ENCODE measurements at places on chromosomes 2 and 18. TPM values are rescaled to one million over a fixed set of nuclear protein-coding genes. Genes with fewer than 3 reads are reported as not detected.

The MEP1B gene
- not detected for total RNA-seq

The UBXN2A gene
- total RNA-seq = 12.8 TPM

The FAM117B gene
- total RNA-seq = 7.5 TPM

The FBXO41 gene
- 16.1 TPM for total RNA-seq

The CHRNG gene
- not detected for total RNA-seq

The ITGB6 gene
- total RNA-seq = 84.8 TPM

The SULT1C4 gene
- total RNA-seq = not detected

The EMILIN1 gene
- 0.19 TPM for total RNA-seq

The AGXT gene
- not detected for total RNA-seq

- no peaks in the 10 kb centered on the region for H3K36me3 ChIP-seq
- DNase-seq = no peak
- no peak overlapping the region for H3K4me3 ChIP-seq
- peaks cover 10% of the 10 kb centered on the region for H3K4me1 ChIP-seq
- no peak overlapping the region for H3K27ac ChIP-seq
Observed at GRCh38 chr2:71877636-71878035, 270.0 kb downstream of the CYP26B1 start.

GRCh38 chr18:57561261-57561660 is 25.2 kb downstream of the FECH start:
- no peaks in the 10 kb centered on the region for H3K36me3 ChIP-seq
- no peak overlapping the region for H3K27ac ChIP-seq
- H3K4me1 ChIP-seq = peaks cover 7% of the 10 kb centered on the region
- H3K27me3 ChIP-seq = no peaks in the 10 kb centered on the region
- H3K4me3 ChIP-seq = no peak overlapping the region
- no peak for DNase-seq

DNA sequence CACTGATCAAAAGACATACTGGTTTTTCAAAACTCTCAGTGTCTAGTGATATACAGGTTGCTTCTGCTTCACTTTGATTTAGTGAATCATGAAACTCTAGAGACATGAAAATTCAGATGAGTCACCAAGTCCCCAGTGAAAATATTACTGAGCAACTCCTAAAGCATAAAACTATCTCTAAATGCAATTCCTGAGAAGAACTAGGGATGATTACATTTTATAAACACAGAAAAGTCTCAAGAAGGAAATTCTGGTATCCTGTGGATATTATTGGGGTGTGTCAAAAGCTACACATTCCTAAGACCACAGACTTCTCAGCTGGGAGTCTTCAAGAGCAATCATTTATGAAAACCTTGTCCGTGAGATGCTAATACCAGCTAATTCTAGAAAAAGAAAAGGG is 9.7 kb downstream of the LRRTM4 start:
- H3K27ac ChIP-seq = no peak overlapping the region
- no peak overlapping the region for H3K4me3 ChIP-seq
- no peaks in the 10 kb centered on the region for H3K36me3 ChIP-seq
- no peaks in the 10 kb centered on the region for H3K27me3 ChIP-seq
- no peak for DNase-seq
- no peaks in the 10 kb centered on the region for H3K4me1 ChIP-seq

- no peaks in the 10 kb centered on the region for H3K27me3 ChIP-seq
- H3K27ac ChIP-seq = no peak overlapping the region
- no peaks in the 10 kb centered on the region for H3K36me3 ChIP-seq
- no peak overlapping the region for H3K4me3 ChIP-seq
- H3K4me1 ChIP-seq = peaks cover 17% of the 10 kb centered on the region
Observed at GRCh38 chr2:188600536-188601210, 309.0 kb downstream of the GULP1 start.

DNA sequence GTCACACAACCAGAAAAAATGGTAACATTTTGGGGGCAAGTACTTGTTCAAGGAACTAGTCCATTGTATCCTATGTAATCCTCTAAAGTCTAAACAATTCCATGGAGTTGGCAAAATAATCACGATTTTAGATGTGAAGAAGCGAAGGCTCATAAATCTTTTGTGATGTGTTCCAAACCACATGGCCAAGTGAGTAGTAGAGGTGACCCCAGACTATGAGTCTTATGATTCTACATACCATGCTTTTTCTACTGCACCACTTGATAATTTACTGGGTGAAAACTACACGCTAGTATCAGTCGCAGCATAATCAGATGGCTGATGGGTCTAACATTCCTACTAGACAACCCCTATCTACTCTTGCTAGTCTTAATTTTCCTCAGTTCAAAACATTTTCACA is 371.4 kb downstream of the OSR1 start:
- H3K27me3 ChIP-seq = no peaks in the 10 kb centered on the region
- no peak overlapping the region for H3K4me3 ChIP-seq
- peaks cover 13% of the 10 kb centered on the region for H3K4me1 ChIP-seq
- peaks cover 18% of the 10 kb centered on the region for H3K36me3 ChIP-seq

GRCh38 chr2:125405816-125406215 is 1250.1 kb upstream of the GYPC start:
- H3K27ac ChIP-seq = no peak overlapping the region
- no peaks in the 10 kb centered on the region for H3K27me3 ChIP-seq
- H3K4me1 ChIP-seq = no peaks in the 10 kb centered on the region
- no peak overlapping the region for H3K4me3 ChIP-seq

DNA sequence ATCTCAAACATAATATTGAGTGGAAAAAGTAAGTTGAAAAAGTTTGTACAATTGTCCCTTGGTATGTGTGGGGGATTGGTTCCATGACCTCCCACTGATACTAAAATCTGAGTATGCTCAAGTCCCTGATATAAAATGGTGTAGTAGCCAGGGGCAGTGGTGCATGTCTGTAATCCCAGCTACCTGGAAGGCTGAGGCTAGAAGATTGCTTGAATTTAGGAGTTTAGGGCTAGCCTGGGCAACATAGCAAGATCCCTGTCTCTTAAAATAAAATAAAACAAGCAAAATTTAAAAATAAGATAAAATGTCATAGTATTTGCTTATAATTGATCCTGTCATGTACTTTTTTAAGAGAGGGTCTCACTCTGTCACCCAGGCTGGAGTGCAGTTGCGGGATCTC is 122.0 kb downstream of the PTRHD1 start:
- H3K27ac ChIP-seq = no peak overlapping the region
- H3K27me3 ChIP-seq = no peaks in the 10 kb centered on the region
- no peak overlapping the region for H3K4me3 ChIP-seq
- no peaks in the 10 kb centered on the region for H3K4me1 ChIP-seq
- no peaks in the 10 kb centered on the region for H3K36me3 ChIP-seq
- no peak for DNase-seq

GRCh38 chr2:166373105-166373504 is 2.6 kb downstream of the SCN9A start:
- H3K27ac ChIP-seq = no peak overlapping the region
- H3K4me3 ChIP-seq = no peak overlapping the region
- H3K4me1 ChIP-seq = no peaks in the 10 kb centered on the region
- peaks cover 14% of the 10 kb centered on the region for H3K36me3 ChIP-seq
- H3K27me3 ChIP-seq = no peaks in the 10 kb centered on the region
- no peak for DNase-seq

- H3K27me3 ChIP-seq = no peaks in the 10 kb centered on the region
- H3K36me3 ChIP-seq = peaks cover 19% of the 10 kb centered on the region
- no peak for DNase-seq
- no peak overlapping the region for H3K4me3 ChIP-seq
Observed at GRCh38 chr2:43939695-43940256, 56.0 kb downstream of the LRPPRC start.

DNA sequence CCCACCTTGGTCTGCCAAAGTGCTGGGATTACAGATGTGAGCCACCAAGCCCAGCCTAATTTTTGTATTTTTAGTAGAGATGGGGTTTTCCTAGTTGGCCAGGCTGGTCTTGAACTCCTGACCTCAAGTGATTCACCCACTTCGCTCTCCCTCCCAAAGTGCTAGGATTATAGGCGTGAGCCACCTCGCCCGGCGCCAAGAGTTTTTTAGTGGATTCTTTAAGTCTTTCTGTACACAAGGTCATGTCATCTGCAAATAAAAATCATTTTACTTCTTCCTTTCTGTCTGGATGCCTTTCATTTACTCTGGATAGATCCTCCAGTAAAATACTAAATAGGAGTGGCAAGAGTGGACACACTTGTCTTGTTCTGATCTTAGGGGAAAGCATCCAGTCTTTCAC is 61.7 kb downstream of the KCMF1 start:
- peaks cover 35% of the 10 kb centered on the region for H3K36me3 ChIP-seq
- DNase-seq = no peak
- no peaks in the 10 kb centered on the region for H3K27me3 ChIP-seq

DNA sequence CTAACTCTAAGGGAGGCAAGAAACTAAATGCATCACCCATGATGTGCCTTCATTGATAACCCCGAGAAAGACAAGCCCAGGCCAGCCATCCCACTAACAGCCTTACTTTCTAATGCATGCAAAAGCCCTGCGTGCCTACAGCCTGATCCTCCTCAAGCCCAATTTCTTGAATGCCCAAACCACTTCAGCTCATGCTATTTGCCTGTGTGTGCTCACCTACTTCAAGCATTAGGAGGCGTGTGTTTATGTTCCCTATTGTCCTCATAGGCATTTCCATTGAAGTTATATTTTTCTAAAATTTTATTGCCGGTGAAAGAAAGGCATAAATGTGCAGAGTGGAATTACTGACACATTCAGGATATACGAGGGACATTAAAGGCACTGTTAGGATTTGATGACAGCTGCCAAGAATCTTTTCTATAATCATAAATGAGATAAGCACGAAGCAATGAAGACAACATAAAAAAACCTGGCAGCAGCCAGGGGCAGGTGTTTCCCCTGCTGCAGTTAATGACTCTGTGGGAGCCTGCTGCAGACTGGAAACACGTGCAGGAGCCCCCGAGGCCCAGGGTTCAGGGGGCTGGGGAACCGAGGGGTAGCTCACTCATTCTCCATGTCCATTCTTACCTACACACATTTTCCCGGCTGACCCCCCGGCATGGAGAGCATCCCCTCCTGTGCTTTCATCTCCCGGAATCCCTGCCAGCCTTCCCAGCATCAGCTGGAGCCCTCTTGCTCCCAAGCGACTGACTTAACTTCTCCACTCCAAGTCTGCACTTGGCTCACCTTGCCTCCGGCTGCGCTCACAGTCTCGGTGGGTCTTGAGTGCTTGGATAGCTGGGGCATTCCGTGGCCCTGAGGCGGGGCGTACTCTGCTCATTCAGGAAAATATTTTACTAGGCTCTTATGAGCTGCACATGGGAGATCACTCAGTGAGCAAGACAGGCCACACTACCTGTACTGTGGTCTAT is 292.3 kb upstream of the SIX2 start:
- H3K4me3 ChIP-seq = no peak overlapping the region
- H3K36me3 ChIP-seq = no peaks in the 10 kb centered on the region
- no peak for DNase-seq
- peaks cover 27% of the 10 kb centered on the region for H3K27me3 ChIP-seq
- H3K27ac ChIP-seq = no peak overlapping the region

- H3K36me3 ChIP-seq = peaks cover 2% of the 10 kb centered on the region
- H3K4me3 ChIP-seq = no peak overlapping the region
- no peak overlapping the region for H3K27ac ChIP-seq
- H3K4me1 ChIP-seq = peaks cover 25% of the 10 kb centered on the region
- DNase-seq = no peak
Observed at GRCh38 chr2:27502142-27502541, 5.5 kb downstream of the GCKR start.

DNA sequence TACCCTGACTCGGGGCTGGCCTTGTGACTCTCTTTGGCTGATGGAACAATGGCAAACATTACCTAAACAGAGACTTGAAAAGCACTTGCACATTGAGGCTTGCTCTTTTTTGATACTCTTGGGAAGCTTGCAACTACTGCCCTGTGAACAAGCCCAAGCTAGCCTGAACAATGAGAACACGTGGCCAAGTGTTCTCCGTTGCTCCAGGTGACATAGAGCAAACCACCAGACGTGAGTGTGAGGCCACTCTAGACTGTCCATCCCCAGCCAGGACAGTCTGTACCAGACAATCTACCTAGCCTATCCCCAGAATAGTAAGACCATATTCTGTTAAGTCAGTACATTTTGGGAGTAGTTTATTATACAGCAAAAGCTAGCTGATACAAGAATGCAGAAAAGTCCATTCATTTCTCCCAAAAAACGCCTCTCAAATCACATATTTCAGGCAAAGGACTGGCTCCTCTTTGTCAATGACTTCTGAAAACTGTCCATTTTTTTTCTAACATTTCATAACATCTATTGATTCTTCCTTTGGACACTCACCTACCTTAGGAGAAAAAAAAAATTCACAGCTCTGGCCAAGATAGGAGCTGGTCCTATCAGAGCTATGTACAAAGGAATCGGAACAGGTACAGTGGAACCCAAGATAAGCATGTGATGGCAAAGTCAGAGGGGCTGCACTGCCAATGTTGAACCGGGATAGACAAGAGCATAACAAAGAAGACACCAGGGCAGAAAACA is 142.1 kb upstream of the PKDCC start:
- no peak for DNase-seq
- no peaks in the 10 kb centered on the region for H3K36me3 ChIP-seq
- no peak overlapping the region for H3K27ac ChIP-seq
- H3K4me1 ChIP-seq = peaks cover 22% of the 10 kb centered on the region
- H3K27me3 ChIP-seq = no peaks in the 10 kb centered on the region
- H3K4me3 ChIP-seq = no peak overlapping the region

DNA sequence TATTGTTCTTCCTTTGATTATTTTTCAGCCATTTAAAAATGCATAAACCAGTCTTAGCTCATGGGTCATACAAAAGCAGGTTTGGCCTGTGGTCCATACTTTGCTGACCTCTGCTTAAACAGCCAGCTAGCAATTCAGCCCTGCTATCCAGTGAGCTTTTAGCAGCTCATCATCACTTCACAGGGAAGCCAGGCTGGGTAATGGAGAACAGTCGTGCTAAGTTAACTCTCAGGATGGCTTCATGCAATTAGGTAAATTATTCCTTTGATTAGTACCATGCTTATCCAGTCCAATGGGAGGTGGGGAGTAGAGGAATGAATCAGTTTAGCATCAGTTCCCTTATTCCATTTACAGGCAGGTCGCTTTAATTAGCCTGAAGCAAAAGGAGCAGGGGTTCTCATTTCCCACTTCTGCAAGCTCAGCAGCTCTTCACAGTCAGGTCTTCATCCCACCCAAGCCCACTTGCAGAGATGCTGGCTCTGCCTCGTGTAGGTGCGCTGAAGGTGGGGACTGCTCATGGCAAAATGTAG is 109.8 kb upstream of the ALPP start:
- no peaks in the 10 kb centered on the region for H3K27me3 ChIP-seq
- DNase-seq = no peak
- no peaks in the 10 kb centered on the region for H3K36me3 ChIP-seq

DNA sequence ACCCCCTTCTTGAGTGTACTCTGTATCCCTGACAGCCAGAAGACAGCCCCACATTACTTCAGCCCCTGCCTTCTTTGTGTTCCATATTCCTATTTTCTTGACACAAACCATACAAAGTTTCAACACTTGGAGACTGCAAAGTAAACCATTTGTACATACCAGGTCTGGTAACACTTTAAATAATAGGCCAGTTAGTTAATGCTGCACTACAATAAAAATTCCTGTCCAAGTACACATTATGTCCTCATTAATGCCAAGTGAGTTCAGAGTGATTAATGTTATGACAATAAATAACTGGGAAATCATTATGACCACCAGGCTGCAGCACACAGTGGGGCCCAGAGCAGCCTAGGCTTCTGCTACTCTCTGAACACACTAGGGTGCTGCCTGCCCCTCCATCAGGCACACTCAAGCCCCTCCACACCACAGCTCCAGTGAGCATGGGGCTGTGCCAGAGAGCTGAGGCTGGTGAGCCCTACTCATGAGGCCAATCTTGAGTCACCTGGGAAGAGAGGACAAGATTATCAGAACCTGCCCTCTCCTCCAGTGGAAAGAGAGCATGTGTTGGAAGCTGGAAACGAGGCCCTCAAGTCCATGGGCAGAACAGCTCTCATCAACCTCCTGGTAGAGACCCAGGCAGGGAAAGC is 138.7 kb downstream of the TTC32 start:
- no peaks in the 10 kb centered on the region for H3K36me3 ChIP-seq
- DNase-seq = no peak
- H3K27me3 ChIP-seq = peaks cover 19% of the 10 kb centered on the region
- no peak overlapping the region for H3K27ac ChIP-seq
- no peaks in the 10 kb centered on the region for H3K4me1 ChIP-seq
- no peak overlapping the region for H3K4me3 ChIP-seq
